ENCODE measurements at places on chromosomes 11 and 22.
A peak's percentile ranks its signal among the peaks of the same experiment; 100 is the strongest.

GRCh38 chr11:113949891-113950290 is 25.0 kb upstream of the HTR3A start:
- DNase-seq = no peak

GRCh38 chr22:39089928-39090327 is 7.1 kb upstream of the APOBEC3H start:
- DNase-seq = no peak

- no peak for DNase-seq
These were observed 87.8 kb downstream of the FBXO7 start for GRCh38 chr22:32562401-32562800.

GRCh38 chr11:107733518-107733917 is 21.7 kb upstream of the SLN start:
- DNase-seq = no peak

- DNase-seq = no peak
These were observed 2.2 kb downstream of the MAFF start for GRCh38 chr22:38203855-38204514.

DNA sequence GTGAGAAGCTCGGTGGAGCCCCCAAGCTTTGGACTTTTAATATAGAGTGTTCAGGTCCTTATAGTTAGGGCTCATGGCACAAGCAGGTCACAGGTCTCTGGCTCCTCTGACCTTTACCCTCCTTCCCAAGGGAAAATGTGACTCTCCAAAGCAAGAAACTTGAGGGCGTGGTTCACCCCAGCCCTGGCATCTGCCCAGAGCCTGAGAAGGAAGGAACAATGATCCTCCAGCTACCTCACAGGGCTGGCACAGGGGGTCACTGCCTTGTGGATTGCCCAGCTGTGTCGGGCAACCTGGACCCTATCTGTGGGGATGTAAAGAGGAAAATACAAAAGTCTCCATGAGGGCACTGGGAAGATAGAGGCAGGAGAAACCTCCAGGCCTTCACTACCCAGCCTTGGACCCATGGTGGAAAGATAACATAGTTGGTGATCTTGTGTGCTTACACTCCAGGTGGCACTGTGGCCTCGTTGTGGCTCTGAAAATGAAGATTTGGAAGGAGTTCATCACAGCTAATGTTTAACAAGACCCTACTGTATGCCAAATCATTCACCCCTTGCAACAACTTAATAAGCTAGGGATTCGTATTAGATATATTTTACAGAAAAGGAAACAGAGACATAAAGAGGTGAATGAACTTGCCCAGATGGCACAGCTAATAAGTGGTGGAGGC is 3.8 kb upstream of the ZNF195 start:
- no peak for DNase-seq

- DNase-seq = no peak
These were observed 1335.3 kb downstream of the TBC1D22A start for GRCh38 chr22:48097723-48098122.

GRCh38 chr11:66950112-66950535 is 8.1 kb downstream of the PC start:
- DNase-seq = no peak

DNA sequence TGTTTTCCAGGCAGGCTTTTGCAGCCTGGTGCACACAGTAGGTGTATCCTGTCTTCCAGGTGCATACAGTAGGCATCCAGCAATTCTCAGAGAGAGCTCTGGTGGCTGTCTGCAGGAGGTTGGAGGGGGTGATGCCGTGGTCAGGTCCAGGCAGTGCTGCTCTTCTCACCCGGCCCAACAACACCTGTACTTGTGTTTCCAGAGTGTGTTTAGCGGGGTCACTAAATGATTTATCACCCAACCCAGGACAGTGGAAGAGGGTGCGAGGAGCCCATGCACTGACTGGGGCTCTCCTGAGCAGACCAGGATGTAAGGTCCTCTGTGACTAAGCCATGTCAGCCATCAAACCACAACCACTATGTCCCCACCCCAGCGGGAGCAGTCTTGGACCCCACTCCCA is 18.6 kb upstream of the FGF3 start:
- DNase-seq = no peak

- DNase-seq = peak; percentile 71
These were observed 539 bp downstream of the SIRT3 start for GRCh38 chr11:235609-235996.

Data from CD4-positive, alpha-beta T cell treated with Interleukin-15 for 1 hour (primary cell).